Effector memory CD8-positive, alpha-beta T cell (primary cell): ENCODE measurements at places on chromosomes 12 and 14.

DNA sequence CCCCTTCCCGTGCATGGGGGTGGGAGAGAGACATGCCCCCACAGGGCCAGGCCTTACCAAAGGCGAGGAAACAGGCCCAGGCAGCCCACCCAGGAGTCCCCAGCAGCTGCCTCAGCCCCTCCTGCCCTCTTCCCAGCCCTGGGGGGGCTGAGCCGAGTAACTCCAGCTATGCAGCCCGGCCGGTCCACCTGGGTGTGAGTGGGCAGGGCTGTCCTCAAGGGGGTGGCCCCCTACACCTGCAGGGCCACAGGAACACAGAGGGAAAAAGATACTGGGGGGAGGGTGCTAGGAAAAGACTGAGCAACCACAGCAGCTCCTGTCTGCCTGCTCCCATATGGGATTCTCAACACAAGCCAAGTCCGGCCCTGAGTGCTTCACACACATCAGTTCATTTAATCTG, 7.6 kb downstream of the FIGNL2 start:
- DNase-seq, result no peak

DNA sequence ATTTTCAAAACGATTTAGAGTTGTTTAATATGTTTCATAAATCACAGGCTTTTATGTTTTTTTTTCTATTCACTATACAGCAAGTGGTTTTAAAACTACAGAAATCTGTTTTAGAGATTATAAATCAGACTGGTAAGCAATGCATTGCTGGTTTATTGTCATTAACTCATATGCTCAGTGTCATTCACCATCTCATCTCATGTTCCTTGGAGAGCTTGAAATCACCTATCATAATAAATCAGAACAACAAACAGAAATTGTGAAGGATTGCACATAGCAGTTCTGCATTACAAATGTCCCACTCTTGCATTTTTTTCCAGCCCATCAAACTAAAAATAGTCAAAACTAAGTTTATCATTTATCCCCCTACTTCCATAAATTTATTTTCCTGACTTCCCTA, 470.8 kb downstream of the FSCB start:
- DNase-seq, result no peak

DNA sequence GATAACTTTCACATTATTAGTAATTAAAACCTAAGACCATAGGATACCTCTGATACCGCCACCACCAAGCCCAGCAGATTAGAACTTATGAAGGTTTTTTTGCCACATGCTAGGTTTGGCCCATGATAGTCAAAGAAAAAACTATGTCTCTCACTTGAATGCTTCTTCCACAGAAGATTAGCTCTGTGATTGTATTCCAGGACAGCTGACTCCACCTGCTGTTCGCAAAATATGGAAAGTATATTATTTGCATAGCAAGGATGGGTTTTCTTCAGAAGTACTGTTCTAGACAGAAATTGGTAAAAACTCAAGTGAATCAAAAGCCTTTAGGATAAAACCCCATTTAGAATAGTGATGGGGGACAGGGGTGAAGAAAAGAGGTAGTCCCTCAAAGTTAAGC, 42.2 kb downstream of the PPFIBP1 start:
- DNase-seq, result no peak

- DNase-seq, result no peak
Measured at GRCh38 chr12:5244513-5244972, 187.4 kb upstream of the NTF3 start.

DNA sequence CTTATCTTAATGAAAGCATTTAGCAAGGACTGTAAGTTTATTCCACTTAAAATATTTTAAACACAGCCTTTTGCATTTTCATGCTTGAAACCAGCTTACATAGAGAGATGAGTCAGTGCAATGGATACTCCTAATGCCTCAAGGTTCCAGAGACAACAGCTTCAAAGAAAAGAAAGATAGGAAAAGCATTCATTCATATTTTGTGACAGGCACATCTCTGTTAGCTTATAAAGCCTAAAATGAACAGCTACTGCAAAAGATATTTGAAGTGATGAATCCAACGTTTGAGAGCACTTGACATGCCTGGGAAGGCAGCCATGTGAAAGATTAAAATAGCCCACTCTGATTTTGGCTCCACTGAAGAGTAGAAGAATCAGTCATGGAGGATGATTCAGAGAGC, 814.5 kb downstream of the RPS29 start:
- DNase-seq, result no peak

DNA sequence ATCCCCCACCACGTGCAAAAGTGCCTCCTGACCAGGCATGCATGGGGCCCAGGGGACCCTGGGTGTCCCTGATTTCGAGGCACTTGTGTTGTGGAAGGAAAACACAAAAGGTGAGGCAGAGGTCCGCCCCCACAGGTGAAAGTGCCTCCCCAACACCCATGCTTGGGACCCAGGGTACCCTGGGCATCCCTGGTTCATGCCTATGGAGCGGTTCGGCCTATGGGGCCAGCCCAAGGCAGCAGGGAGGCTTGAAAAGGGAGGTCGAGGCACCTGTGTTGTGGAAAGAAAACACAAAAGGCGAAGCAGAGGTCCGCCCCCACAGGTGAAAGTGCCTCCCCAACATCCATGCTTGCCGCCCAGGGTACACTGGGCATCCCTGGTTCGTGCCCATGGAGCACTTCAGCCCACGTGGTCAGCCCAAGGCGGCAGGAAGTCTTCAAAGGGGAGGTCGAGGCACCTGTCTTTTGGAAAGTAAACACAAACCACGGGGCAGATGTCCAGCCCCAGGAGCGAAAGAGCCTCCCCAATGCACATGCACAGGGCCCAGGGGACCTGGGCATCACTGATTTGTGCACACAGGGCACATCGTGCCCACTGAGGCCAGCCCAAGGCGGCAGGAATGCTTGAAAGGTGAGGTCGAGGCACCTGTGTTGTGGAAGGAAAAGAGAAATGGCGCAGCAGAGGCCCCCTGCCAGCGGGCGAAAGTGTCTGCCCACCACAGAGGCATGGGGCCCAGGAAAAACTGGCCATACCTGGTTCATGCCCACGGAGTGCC, 375.5 kb downstream of the ALG10 start:
- no peak for DNase-seq

GRCh38 chr14:97306760-97307246, 509.6 kb downstream of the VRK1 start:
- DNase-seq, result no peak

- no peak for DNase-seq
Measured at GRCh38 chr12:103881261-103881660, 40.2 kb upstream of the NT5DC3 start.

- no peak for DNase-seq
Measured at GRCh38 chr12:27951898-27952297, 20.6 kb downstream of the PTHLH start.

- no peak for DNase-seq
Measured at GRCh38 chr14:94934276-94934810, 164.4 kb upstream of the GSC start.

DNA sequence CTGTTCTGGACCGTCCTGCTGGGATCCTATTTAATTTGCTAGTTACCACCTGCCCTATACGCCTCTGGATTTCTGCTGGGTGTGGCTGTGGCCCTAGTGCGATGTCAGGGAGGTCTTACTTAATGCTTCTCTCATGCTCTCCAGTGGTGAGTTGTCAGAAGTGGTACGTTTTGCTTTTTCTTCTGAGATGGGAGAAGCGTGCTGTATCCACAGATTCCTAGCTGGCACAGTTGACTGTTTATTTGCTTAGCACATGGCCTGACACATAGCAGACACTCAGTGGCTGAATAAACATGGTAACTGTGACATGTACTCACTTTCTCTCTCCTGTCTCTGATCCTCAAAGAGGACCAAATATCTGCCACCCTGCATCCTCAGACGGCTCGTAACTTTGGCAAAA, 107.3 kb downstream of the CACNA1C start:
- no peak for DNase-seq

GRCh38 chr14:79586416-79586815, 624.9 kb downstream of the DIO2 start:
- DNase-seq, result no peak

DNA sequence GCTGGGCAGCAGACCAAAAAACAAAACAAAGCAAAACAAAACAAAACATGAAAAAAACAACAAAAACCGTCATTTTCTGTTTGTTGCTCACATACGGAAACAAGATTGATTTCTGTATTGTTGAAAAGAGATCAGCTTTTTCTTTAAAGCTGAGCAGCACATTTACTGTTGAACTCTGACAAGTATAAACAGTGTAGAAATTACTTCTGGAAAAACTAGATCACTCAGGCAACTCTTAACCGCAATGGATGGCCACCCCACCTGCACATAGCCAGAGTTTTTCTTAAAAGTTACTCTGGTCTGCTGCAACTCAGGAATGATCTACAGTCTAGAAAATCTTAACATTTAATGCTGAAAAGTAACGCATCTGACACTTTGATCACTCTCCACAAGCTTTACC, 80.9 kb downstream of the PPM1H start:
- DNase-seq, result no peak

- DNase-seq, result no peak
Measured at GRCh38 chr14:32404784-32405573, 75.9 kb downstream of the AKAP6 start.

DNA sequence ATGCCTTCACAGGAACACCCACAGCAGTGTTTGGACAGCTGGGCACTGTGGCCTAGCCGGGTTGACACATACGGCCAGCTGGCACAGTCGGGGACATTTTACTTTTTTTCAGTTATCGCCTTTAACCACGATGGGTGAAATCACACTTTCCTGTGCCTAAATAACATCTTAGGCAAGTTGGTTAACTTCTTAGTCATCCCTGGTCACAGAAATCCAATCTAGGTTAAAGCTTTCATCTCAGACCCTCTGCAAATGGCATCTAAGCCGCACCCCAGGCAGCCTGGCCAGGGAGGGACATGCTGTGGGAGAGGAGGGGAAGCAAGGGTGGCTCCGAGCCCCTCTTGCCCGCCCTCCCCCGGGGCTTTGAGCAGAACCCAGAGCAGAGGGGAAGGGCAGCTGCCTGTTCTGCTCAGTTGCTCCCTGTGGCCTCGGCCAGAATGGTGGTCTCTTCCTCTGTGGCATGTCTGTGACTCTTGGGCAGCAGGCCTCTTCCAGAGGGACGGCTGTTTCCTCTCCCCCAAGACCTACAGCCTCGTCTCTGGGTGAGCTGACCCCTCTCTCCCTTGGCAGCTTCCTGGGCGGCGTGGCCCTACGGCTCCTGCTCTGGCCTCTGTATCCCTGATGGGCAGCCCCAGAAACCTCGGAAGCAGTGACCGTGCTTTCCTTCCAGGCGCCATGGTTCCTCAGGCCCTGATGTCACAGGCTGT, 85.4 kb upstream of the DYNC1H1 start:
- DNase-seq, result peak; percentile 33

GRCh38 chr12:52380271-52380694, 5.2 kb downstream of the KRT84 start:
- DNase-seq, result no peak

DNA sequence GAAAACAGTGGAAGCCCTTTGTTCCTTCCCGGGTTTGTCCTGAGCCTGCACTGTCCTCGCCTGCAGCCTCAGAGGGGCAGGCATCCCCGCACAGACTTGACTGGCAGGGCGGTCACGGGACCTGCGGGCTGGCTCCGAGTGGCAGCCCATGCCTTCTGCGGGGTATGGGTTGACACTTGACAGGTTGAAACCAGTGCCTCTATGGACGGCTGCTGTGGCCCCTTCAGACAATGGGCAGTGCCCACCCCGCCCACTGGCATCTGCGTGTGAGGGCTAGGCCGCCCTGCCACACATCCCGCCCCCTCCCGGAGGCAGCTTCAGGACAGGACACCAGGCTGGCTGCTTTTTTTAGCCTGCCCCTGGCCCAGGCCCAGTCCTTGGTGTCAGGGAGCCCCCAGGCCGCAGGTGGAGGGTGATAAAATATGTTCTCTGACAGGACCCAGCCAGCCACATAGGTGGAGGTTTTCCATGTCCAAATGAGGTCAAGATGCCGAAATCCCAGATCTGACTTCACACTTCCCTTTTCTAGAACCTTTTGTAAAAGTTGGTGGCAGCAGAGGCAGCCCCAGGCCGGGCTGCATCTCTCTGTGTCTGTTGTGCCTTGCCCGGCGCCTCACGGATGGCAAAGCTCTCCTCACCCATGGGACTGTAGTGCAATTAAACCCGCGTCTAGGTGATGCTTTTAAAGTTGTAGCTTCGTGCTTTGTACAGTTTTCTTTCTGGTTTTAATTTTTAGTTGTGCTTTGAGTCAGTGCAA, 10.0 kb downstream of the ANKRD9 start:
- no peak for DNase-seq

- DNase-seq, result no peak
Measured at GRCh38 chr12:106044773-106045172, 94.0 kb downstream of the NUAK1 start.

DNA sequence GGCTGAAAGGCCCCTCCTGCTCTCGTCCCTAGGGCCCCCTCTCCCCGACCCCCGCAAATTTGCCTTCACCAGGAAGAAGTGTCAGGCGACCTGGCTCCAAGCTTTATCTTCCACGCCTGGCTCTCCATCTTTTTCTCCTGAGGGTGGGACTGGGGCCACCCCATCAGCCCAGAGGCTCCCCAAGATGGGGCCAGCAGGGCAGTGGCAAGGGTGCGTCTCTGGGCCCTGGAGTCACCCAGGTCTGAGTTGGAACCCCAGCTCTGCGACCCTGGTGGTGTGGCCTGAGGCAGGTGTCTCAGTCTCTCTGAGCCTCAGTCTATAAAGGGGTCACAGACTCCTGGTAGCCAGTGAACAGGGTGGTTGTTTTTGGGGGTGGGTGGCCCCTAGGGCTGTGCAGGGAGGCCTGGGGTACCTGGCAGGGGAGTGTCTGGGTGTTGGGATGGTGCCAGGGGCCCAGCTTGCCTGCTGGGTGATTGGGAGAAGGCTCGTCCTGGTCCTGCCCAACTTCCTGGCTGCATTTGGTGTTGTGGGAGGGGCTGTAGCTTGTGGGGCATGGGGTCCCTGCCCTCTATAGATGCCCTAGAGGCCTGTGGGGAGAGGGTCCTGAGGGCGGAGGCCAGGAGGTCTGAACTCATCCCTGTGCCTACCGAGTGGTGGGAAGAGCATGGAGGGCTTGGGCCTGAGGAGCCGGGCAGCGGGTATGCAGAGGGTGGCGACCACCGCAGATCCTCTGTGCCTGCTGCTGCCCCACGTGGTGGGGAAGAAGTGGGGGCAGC, 7.6 kb downstream of the KIF26A start:
- DNase-seq, result no peak

DNA sequence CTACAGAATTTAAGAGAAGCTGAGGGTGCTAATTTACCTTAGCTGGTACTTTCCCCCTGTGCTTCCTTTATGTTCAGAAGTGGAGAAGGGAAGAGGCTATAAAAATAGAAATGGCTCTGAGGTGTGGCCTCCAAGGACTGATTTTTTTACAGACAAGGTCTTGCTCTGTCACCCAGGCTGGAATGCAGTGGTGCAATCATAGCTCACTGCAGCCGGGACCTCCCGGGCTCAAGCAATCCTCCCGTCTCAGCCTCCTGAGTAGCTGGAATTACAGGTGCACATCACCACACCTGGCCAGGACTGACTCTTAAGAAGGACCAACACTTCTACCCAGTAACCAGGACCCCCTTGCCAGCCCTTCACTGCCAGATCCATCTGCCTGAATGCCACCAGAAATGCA, 23.9 kb upstream of the NAP1L1 start:
- DNase-seq, result no peak

GRCh38 chr12:111028830-111029229, 108.5 kb upstream of the MYL2 start:
- no peak for DNase-seq

GRCh38 chr14:82126006-82126405, 592.4 kb upstream of the SEL1L start:
- no peak for DNase-seq

GRCh38 chr14:61584331-61584741, 111.0 kb upstream of the HIF1A start:
- DNase-seq, result no peak
